Frontal cortex (tissue), 4 donors: ENCODE measurements at places on chromosomes 1 and 21.
A peak's percentile ranks its signal among the peaks of the same experiment; 100 is the strongest.

DNA sequence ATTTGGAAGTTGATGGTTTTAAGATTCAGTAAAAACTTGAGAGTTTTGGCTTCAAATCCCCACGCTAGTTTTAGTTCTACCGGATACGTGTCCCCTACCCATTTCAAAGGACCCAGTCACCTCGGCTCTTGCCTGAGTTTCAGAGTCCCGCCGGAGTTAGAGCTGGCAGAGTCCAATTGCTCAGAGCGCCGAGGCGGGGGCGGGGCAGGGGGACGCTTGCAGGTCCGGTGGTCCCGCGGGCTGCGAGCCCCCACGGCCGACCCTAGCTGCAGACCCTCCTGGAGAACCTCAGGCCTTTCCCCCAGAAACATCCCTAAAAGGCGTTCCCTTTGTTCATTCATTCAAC is 765 bp upstream of the VPS45 start:
- DNase-seq = no peak

GRCh38 chr1:242059976-242060375 is 61.1 kb upstream of the MAP1LC3C start:
- DNase-seq = peak; percentile 24

DNA sequence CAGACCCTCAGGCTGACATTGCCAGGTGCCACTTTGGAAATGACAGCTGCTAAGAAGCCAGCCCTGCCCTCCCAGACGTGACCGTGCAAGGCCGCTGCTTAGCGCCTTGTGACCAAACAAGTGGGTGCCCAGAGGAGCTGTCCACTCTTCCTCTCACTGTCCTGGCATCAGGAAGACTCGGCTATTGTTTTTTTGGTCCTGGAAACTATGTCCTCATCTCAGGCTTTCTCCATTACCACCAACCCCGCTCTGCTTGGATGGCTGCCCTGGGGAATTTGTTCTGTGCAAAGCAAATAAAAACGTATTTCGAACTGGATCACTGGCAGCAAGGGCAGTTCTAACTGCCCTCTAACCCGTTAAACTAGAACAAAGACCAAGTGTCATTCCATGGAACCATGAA is 13.7 kb upstream of the TENT5C start:
- no peak for DNase-seq

DNA sequence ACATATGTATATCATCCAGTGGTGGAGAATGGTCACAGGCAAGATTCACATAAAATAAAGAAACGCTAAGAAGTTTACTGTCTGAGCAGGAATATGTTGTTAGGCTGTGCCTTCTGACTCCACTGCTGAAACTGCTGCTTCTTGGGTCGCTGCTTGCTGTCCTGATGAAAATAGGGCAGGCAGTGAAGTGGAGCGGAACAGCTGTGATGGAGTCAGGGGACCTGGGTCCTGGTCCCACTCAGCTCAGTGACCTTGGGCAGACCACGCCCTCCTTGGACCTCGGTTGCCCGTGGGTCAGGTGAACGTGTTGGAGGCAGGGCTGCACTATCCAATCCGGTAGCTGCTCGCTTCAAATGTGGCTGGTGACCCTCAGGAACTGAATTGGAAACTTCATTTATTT is 33.4 kb upstream of the IFFO2 start:
- DNase-seq = no peak

GRCh38 chr21:22062472-22063139 is 1064.4 kb downstream of the NCAM2 start:
- DNase-seq = no peak

- DNase-seq = no peak
Measured at GRCh38 chr1:41135196-41135947, 106.7 kb downstream of the SCMH1 start.

- DNase-seq = no peak
Measured at GRCh38 chr1:174963529-174964125, 36.1 kb upstream of the CACYBP start.
